Lung (tissue), 17 donors: ENCODE measurements at places on chromosomes 1 and 21. TPM values are rescaled to one million over a fixed set of nuclear protein-coding genes. Genes with fewer than 3 reads are reported as not detected.

The SIPA1L2 gene
- total RNA-seq = 60.1 TPM

The HCRTR1 gene
- not detected for total RNA-seq

The TMCO1 gene
- total RNA-seq = 79.6 TPM

The ZC3H12A gene
- 40.2 TPM for total RNA-seq

The C8A gene
- not detected for total RNA-seq

The ADAM30 gene
- total RNA-seq = not detected

The C1orf56 gene
- total RNA-seq = 4.9 TPM

The HES5 gene
- 1.00 TPM for total RNA-seq

The ROR1 gene
- total RNA-seq = 23.2 TPM

The NUP210L gene
- total RNA-seq = 0.09 TPM

The HOOK1 gene
- total RNA-seq = 19.4 TPM

The HMGCS2 gene
- 0.28 TPM for total RNA-seq

The PCSK9 gene
- total RNA-seq = 26.6 TPM

The RSPH1 gene
- 30.1 TPM for total RNA-seq

The CCDC27 gene
- not detected for total RNA-seq

The CFHR1 gene
- total RNA-seq = 0.21 TPM

The TRIM17 gene
- total RNA-seq = 2.2 TPM

The TEX38 gene
- total RNA-seq = not detected

The HAO2 gene
- total RNA-seq = not detected
